ENCODE measurements at places on chromosomes 13 and 19.
A peak's percentile ranks its signal among the peaks of the same experiment; 100 is the strongest.

DNA sequence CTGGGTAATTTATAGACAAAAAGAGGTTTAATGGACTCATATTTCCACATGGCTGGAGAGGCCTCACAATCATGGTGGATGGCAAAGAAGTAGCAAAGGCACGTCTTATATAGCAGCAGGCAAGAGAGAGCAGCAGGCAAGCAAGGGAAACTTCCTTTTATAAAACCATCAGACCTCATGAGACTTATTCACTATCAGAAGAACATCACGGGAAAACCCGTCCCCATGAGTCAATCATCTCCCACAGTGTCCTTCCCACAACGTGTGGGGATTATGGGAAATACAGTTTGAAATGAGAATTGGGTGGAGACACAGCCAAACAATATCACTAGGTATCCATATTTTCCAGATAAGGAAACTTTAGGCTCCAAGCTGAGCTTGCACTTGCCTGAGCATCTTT, 9.5 kb upstream of the CYP2B6 start:
- DNase-seq, result no peak

DNA sequence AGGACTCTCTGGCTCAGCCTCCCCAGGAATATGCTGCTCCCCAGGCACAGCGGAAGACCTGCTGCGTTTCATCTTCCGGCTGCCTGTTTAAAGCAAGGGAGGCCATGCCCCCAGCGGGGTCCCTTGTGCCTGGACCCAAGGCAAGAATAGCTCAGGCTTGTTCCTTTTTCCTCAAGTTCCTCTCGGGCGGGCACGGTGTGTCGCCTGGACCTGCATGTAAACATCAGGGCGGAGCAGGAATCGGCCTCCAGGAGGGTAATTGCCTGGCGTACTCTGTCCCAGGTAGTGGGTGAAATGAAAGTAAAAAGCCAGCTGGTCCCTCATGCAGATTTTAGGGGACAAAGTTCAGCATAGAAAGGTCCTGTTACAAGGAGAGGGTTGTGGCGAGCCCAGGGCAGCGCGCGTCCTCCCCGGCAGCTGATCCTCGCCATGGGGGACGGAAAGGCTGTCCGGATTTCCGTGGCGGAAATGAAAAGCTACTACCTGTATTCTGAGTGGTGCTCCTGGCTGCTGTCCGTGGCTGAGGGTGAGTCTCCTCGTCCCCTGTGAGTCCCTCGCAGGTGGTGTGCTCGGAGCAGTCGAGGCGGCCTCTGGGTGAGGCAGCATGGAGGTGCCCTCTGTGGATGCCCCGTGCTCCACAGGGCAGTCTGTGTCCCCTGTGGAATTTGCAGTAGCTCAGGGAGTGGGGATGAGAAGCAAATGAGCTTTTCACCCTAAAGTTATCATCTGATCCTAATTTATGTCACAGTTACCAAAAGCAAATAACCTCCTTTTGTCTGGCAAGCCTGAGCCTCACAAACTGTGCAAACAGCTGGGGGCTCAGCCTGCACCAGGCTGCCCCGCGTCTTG, 16.2 kb downstream of the MCF2L start:
- DNase-seq, result no peak

DNA sequence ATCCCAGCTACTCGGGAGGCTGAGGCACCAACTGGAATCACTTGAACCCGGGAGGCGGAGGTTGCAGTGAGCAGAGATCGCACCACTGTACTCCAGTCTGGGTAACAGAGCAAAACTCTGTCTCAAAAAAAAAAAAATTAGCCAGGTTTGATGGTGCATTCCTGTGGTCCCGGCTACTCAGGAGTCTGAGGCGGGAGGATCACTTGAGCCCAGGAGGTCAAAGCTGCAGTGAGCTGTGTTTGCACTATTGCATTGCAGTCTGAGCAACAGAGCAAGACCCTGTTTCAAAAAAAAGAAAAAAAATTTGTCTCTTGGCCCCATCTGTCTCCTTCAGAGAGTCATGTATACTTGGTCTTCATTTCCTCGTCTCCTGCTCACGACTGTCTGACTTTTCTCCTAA, 1.6 kb downstream of the CCDC97 start:
- DNase-seq, result no peak

DNA sequence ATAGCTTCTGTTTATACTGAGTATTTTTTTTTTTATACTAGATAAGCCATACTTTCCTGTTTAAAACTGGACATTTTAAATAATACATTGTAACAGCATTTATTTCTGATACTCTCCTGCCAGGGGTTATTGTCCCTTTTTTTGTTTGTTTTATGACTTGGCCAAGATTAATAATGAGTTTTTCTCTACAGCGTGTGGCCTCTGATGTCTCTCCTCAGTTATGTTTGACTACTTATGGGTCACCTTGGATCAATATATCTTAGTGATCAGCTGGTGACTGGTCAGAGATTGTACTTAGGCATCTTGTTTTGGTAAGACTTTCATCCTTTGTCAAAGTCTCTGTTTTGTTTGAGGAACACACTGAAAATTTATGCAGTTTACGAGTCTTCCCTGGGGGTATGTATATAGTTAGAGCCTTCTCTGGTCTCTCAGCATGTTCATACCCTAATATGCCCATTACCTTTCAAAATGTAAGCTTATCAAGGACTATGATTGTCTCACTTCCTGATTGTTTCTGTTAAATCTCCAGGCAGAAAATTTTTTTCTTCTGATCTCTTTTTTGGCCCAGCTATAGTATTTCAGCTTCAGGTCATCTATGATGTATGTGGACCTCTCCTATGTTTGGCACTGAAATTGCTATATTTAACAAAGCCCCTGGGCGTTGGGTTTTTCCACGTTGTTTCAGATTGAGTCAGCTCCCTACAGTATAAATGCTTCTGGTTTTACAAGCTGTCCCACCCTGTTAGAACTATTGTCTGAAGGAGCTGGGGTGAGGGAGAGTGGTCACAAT, 87.9 kb downstream of the URI1 start:
- DNase-seq, result no peak

DNA sequence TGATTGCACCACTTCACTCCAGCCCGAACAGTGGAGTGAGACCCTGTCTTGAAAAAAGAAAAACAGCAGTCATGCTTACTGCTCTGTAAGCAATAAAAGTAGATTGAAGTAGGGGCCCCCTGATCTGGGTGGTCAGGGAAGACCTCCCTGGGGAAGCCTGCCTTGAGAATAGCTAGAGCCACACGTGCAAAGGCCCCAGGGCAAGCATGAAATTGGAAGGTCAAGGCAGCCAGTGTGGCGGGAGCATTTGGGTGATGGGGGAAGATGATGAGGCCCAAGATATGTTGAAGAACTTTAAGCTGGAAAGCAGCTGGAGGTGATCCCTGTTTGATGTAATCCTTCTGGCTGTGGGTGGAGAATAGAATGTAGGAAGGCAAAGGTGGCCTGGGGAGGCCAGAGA, 104.4 kb downstream of the SIPA1L3 start:
- no peak for DNase-seq

DNA sequence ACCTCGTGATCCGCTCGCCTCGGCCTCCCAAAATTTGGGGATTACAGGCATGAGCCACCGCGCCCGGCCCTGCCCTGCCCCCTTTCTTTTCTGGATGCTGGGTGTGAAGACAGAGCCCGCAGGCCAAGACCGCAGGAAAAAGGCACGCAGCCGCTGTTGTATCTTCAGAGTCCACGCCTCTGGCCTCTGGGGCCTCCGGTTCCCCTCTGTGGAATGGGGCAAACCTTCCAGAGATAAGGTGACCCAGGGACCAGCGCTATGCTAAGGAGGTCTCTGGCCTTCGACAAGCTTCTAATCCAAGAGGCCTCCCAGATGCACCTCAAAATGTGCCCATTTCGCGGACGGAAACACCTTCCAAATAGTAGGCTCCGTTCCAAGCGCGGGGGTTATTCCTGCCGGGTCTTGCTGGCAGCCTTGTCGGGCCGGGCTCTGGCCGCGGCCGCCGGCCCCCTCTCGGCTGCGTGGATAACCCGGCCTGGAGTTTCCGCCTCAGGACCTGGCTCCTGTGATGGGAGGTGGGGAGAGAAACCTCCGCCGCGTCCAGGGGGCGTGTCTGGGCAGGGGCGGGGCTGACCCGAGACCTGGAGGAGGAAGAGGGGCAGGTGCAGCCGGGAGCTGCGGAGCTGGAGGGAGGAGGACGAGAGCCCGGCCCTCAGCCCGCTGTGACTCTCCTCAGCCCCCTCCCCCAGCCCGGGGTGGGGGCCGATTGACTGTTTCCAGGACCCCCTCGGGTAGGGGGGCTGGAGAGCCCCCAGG, 13.1 kb downstream of the TJP3 start:
- peak; percentile 72 for DNase-seq

DNA sequence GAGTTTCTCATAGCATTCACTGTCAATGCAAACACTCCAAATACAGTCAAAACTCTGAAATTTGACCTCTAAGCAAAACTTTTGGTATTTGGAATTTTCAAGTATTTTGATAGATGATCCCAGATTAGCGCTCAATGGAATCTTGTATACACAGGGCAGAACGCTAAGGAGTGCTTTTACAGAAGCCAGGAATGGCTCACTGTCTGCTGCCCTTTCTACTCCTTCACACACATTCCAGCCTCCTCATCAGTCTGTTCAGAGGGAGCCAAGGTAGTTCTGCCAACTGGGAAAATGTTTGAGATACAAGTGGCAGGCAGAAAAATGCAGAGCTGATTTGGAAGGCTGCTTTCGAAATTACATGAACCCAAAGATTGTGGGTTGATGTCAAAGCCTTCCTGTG, 4.4 kb upstream of the STARD13 start:
- DNase-seq, result no peak

DNA sequence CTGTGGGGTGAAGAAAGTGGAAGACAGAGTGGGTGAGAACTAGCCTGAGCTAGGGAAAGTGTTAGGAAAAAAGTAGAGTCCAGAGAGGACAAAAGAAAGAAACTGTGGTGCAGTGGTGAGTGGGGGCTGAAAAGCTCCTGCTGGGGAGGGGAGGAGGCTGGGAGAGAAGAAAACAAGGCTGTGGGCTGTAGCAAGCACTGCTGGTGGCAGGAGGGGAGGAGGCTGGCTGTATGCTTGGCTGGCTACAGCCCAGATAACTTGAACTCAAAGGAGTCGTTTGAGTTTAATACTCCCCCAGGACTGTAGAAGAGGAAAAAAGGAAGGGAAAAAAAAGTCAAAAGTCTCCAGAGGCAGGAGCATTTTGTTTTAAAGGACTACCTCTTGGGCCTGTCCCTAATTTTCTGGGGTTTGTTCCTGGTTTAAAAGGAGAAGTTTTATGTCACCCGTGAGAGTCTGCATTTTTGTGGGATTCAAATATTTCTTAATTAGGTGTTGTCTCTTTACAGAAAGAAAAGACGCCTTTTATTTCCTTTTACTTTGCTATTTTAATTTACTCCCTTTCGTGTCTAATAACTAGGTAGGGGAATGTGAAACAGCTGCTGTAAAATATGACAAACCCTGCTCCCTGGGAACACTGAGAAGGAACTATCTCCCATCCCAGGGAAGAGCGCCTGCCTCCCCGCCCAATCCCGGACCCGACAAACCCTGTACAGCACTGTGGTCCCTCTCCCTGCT, 21.7 kb downstream of the ZIC5 start:
- DNase-seq, result no peak

DNA sequence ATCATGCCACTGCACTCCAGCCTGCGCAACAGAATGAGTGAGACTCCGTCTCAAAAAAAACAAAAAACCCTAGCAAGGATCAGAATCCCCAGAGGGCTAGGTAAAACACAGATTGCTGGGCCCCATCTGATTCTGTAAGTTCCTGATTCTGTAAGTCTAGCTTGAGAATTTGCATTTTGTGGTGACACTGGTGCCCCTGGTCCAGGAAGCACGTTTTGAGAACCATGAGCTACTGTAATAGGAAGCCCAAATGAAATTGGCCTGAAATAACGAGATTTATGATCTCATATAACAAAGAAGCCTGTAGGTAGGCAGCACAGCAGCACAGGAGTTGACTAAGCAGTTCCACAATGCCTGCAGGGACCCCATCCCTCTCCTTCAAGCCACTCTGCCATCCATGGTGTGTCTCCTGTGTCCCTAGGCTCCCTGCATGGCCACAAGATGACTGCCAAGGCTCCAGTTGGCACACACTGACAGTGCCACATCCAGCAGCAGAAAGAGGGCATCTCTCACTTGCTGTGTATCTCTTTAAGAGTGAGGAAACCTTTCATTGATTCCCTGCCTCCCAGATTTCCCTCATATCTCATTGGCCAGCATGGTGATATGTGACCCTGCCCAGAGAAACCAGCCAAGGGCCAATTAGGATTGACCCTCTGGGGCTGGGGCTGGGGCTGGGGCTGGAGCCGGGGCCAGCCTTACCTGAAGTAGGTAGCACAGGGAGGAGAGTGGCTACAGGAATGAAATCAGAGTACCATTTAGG, 21.7 kb downstream of the SIPA1L3 start:
- DNase-seq, result no peak

GRCh38 chr13:51970349-51970748, 40.9 kb downstream of the ATP7B start:
- DNase-seq, result no peak

DNA sequence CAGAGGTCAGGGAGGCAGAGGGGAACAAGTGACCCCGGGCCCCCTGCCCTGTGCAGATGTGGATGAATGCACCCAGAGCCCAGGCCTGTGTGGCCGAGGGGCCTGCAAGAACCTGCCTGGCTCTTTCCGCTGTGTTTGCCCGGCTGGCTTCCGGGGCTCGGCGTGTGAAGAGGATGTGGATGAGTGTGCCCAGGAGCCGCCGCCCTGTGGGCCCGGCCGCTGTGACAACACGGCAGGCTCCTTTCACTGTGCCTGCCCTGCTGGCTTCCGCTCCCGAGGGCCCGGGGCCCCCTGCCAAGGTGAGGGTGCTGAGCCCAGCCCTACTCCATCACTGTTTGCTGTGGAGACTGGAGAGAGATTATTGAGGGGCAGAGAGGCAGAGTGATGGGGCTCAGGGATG, 9.9 kb downstream of the LTBP4 start:
- DNase-seq, result no peak

DNA sequence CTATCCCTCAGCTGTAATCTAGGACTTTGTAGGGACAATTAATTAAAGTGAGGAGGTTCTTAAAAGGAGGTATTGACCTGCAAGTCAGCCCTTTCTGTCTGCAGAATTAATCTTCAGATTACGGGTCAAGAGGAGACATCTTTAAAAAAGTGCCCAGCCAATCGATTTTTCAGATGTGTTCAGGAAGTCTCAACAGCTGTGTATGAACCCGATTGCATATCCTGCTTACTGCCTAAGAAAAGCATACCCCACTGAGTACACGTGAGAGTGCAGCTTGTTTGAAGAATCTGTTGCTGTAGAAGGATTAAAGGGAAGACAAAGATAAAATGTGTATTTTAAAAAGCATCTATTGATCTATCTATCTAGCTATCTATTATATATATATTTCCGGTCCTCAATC, 1194.5 kb downstream of the UQCRFS1 start:
- no peak for DNase-seq
